Aorta (tissue), 5 donors: ENCODE measurements at places on chromosomes 2 and 18. TPM values are rescaled to one million over a fixed set of nuclear protein-coding genes. Genes with fewer than 3 reads are reported as not detected.
A peak's percentile ranks its signal among the peaks of the same experiment; 100 is the strongest.

DNA sequence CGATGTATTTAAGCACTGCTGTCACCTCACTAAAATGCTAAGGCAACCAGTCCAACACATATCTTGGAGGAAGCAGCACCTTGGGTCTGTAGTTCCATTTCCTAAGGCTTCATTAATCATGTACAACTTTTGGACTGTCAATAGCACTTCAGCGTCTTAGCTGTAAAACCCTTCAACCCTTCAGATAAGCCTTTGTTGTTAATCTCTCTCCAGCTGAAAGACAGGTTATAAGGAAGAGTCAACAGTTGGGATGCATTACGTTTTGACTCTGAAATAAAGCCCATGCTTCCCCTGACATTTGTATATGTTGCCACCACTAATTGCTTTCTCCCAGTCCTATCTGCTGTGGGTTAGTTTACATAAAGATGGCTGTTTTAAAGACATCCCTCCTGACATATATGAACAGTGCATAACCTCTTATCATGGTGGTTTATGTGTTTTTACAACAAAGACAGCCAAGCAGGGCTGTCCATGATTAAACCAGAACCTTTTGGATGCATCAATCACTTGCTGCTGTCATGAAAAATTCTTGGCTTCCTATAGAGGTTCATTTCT is 81.5 kb downstream of the EPHA4 start:
- H3K27ac ChIP-seq = no peak overlapping the region
- H3K36me3 ChIP-seq = no peaks in the 10 kb centered on the region
- no peak for DNase-seq
- no peaks in the 10 kb centered on the region for H3K4me1 ChIP-seq

DNA sequence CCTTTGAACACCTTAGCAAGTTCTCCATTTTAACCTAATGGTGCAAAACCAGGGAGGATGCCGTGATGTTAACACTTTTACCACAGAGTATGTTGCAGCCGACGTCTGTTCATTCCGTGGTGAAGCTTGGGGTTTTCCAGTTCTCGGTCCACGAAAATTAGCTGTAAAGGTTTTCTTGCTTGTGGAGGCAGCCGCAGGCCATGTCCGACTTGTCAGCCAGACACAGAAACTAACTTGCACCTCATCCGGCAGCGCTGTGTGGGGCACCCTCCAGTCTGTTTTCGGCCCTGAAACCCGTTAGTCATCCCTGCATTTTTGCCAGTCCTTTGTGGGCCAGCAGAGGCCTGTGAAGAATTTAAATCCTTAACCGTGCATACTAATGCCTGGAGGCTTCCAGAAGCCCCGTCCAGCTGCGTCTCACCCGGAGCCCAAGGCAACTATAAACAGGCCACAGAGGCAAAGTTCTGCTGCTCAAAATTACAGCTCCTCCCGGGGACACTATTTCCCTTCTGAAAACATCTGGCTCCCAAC is 70.6 kb downstream of the SH3YL1 start:
- no peaks in the 10 kb centered on the region for H3K27me3 ChIP-seq
- peaks cover 2% of the 10 kb centered on the region for H3K4me1 ChIP-seq
- no peak overlapping the region for H3K27ac ChIP-seq
- no peak overlapping the region for H3K4me3 ChIP-seq
- H3K36me3 ChIP-seq = no peaks in the 10 kb centered on the region

- H3K27me3 ChIP-seq = no peaks in the 10 kb centered on the region
- peak overlapping the region; percentile 66 for H3K27ac ChIP-seq
- peak; percentile 92 for DNase-seq
- H3K36me3 ChIP-seq = no peaks in the 10 kb centered on the region
These were observed 71.7 kb downstream of the HS1BP3 start for GRCh38 chr2:20578895-20579825.

The ILKAP gene
- 48.4 TPM for total RNA-seq
